ENCODE measurements at places on chromosomes 2 and 18.

- DNase-seq = no peak
Observed at GRCh38 chr2:144376926-144377325, 143.0 kb downstream of the ZEB2 start.

GRCh38 chr18:78245451-78245850 is 734.2 kb upstream of the SALL3 start:
- no peak for DNase-seq

DNA sequence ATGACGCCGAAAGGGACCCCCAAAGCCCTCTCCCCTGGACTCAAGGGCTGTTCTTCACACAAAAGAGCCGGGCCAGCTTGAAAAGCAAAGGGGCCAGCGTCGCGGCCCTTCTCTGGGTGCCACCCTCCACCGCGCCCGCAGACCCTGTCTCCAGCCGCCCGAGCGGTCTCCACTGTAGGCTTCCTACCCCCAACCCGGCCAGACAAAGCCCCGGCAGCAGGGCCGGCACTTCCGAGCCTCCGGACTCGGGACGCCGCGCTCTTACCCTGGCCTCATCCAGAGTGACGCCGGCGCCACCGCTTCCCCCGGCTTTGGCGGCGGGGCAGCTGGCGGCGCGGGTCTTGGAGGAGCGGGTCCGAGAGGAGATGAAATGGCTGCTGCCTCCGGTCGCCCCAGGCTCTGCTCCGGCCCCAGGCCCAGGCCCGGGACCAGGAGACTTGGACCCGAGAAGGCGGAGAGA is 603 bp downstream of the ATAD2B start:
- DNase-seq = no peak

DNA sequence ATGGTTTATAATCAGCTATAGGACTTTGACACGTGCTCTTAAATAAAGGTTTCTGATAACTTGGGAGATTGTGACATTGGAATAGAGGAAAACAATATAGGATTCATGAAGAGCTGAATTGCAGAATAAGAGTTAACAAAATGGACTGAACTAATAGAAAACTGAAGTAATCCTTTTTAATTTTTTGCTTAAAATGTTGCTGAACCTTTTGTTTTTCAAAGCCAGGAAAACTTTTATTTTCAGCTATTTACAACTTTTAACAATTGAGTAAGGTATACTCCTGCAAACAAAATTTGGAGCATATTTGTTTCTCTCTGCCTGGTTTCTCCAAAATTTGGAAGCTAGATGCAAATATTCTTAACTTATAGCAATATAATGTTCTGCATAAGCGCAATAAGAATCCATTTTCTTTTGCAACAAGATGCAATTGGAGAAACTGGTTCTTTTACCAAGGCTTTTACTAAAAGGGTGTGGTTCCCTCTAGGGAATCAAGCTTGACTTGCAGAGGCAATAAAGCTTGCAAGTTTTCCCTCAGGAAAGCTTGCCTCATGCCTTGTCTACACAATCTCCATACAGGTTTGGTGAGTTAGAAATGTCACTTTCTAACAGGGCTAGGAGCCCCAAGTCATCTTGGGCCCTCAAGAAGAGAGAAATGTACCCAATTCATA is 10.3 kb upstream of the PDK1 start:
- no peak for DNase-seq

GRCh38 chr2:180699657-180700361 is 280.6 kb upstream of the UBE2E3 start:
- DNase-seq = no peak

DNA sequence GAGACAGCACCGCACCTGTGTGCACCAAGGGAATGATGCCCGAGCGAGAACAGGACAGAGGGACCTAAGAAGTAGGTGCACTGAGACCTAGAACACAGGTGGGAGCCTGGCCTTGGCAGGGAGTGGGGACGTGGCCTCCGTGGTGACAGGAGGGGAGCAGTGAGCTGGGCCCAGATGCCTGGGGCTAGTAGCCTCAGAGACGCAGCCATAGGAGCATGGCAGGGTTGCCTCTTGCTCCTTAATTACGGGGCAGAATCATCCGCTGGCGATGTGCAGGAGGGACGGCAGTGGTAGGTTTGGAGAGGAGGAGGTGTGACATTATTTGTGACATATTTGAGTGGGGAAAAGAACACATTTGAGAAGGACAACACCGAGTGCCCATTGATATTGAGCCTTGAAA is 57.0 kb upstream of the HPCAL1 start:
- no peak for DNase-seq

GRCh38 chr18:27277554-27277953 is 92.4 kb upstream of the CHST9 start:
- no peak for DNase-seq

DNA sequence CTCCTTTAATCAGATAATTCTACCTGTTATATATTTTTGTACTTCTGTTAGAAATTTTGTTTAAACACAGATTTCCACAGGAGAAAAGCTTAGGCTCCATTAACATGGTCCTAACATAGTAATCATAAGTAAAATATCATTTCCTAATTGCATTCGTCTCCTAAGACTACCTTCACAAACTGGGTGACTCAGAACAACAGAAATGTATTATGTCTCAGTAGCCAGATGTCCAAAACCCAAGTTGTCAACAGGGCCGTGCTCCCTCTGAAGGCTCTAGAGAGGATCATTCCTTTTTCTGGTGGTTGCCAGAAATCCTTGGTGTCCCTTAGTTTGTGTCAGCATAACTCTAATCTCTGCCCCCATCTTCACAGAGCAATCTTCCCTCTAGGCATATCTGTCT is 5.4 kb downstream of the FBXO15 start:
- DNase-seq = no peak

DNA sequence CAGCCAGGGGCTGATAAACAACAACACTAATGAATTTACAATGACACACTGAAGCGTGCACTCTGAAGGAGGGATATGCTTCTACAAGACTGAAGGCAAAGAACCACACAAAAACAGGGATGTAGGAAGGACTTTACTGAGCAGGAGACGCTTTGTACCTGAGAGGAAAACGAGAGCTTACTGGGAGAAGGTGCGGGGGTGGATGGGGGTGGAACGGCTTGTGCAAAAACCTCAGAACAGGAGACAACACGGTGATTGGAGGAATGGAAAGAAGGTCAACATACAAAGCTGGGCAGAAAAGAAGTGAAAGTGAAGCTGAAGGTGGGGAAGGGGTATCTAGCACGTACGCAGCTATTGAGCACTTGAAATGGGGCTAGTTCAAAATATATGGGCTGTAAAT is 93.1 kb downstream of the SLC8A1 start:
- DNase-seq = no peak

GRCh38 chr18:3692691-3693090 is 242.7 kb downstream of the TGIF1 start:
- no peak for DNase-seq

DNA sequence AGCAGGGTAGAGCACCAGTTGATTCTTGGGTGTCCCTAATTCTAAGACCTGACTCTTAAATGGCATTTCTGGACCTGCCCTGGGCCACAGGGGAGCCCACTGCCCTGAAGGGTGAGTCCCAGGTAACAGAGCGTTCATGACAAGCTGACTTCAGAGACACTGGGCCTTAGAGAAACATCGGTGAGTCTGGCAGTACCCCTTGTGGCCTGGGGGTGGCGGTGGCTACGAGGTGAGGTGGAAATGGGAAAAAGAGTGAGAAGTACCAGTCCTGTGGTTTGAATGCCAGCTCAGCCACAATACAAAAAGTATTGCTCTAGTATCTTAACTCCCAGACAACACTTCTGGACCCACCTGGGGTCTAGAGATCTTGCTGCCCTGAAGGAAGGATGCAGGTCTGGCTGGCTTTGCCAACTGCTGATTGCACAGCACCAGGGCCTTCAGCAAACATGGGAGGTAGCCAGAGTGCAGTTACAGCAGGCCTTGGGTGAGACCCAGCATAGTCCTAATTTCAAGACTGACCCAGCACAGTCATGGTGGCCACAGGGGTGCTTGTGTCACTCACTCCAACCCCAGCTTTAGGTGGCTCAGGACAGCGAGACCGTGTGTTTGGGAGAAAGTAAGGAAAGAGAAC is 44.5 kb downstream of the USP34 start:
- DNase-seq = peak; percentile 51

- DNase-seq = no peak
Observed at GRCh38 chr2:23404426-23404825, 19.4 kb downstream of the KLHL29 start.

DNA sequence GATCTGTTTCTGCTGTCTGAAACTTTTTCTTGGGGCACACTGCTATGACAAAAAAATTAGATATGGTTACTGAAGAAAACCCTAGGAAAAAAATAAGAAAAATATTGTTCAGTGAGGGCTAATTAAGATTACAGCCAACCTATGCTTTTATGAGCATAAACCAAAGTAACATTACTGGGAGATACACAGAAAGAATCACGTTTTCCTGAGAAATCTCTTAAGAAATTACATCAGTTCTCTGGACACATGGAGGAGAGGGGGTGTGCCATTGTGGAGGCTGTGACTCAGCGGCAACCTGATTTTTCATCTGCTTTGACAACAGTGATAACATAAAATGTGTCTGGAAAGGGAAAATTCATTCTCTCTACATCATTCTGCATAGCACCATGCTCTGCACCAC is 13.4 kb upstream of the NMI start:
- no peak for DNase-seq

- DNase-seq = no peak
Observed at GRCh38 chr2:144512891-144513351, 7.0 kb downstream of the ZEB2 start.

DNA sequence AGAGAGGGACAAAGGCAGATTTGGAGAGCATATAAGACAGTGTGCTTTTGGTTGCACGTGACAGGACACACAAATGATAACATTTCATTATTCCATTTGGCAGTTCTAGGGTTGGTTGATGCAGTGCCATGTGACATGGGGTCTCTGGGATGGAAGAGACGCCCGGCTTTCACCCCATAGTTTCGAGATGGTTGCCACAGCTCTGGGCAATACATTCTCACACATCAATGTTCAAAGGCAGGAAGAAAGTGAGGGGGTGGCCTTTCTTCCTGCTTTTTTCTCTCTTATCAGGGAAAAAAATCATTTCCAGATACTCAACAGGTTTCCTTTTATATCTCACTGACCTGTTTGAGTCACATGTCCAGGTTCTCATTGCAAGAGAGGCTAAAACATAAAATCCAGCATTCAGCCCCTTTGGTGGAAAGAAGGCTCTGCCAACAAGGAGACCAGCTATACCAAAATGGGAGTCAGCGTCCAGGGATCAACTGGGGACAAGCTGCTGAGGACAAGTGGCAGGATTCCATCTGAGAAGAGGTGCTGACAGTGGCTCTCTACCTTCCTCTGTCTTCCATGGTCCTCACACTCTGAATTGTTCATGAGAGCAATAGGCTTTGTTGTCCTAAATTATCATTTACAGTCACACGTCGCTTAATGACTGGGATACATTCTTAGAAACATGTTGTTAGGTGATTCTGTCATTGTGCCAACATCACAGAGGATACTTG is 29.1 kb upstream of the ANKRD44 start:
- DNase-seq = no peak

- no peak for DNase-seq
Observed at GRCh38 chr18:45654677-45655076, 39.4 kb downstream of the SLC14A2 start.

DNA sequence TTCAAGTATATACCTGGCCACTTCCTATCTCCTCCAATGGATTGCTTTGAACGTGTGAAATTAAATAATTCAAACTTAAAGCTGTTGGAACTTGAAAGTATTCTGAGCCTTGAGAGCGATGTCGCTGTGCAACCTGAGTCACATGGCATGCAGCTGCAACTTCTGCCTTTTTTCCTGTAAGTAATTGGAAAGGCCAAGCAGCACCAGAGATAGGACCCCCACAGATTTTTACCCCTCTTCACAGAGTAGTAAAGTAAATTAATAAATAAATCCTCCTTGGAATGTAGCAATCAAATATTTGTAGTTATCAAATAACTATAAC is 3.2 kb upstream of the RNF149 start:
- DNase-seq = no peak

DNA sequence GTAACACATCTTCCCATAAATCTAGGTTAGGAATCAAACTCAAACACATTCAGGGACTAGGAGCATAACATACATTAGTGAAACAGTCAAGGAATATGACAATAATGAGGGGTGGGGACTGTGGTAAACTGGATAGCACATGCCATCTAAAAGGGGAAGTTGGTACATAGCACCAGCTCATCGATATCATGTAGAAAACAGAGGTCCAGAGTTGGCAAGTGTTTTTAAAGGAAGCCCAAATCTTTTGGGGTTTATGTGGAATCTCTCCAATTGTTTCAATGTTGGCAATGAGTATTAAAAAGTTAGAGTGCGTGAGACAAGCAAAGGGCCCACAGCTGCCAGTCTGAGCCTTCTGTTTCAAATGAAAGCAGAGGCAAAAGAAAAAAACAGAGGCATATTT is 24.4 kb downstream of the KLF7 start:
- no peak for DNase-seq

DNA sequence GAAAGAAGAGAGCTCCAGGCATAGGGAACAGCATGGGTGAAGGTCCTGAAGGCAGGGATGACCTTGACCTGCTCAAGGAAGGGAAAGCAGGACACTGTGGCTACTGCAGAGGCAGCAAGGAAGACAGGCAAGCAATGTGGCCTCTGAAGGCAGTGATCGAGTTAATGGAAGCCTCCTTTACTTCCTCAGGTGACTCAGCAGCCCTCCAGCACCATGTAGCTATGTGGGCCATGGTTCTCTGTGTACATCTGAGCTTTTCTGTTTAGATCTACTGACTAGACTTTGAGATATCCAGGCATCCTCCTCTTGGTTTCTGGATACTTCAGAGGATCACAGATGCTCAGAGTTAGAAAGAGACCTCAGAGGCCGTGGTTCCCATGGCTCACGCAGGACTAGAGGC is 107.3 kb upstream of the PID1 start:
- DNase-seq = no peak

- DNase-seq = no peak
Observed at GRCh38 chr2:144511937-144512336, 8.0 kb downstream of the ZEB2 start.

- DNase-seq = no peak
Observed at GRCh38 chr2:240237609-240238174, 97.2 kb upstream of the OTOS start.

DNA sequence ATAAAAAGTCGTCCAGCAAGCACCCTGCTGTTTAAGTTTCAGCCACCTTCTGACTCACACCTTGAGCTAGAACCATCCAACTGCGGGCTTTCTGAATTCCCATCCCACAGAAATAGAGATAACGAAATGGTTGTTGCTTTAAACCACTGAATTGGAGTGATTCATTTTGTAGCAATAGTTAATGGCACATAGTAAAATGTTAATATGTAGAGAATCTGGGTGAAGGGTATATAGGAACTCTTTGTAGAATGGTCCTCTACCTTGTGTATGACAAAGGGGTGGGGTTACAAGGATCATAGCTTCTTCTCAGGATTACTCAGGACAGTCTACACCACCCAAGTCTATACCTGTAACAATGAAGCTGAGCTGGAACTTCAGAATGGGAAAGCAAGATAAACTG is 2.4 kb upstream of the MAPRE3 start:
- DNase-seq = no peak

- no peak for DNase-seq
Observed at GRCh38 chr2:48449073-48449840, 80.7 kb upstream of the STON1 start.

GRCh38 chr2:173300458-173300857 is 54.2 kb upstream of the CDCA7 start:
- DNase-seq = no peak
